Fibroblast of skin of left quadriceps (primary cell): ENCODE measurements at places on chromosomes 5 and 9.
A peak's percentile ranks its signal among the peaks of the same experiment; 100 is the strongest.

DNA sequence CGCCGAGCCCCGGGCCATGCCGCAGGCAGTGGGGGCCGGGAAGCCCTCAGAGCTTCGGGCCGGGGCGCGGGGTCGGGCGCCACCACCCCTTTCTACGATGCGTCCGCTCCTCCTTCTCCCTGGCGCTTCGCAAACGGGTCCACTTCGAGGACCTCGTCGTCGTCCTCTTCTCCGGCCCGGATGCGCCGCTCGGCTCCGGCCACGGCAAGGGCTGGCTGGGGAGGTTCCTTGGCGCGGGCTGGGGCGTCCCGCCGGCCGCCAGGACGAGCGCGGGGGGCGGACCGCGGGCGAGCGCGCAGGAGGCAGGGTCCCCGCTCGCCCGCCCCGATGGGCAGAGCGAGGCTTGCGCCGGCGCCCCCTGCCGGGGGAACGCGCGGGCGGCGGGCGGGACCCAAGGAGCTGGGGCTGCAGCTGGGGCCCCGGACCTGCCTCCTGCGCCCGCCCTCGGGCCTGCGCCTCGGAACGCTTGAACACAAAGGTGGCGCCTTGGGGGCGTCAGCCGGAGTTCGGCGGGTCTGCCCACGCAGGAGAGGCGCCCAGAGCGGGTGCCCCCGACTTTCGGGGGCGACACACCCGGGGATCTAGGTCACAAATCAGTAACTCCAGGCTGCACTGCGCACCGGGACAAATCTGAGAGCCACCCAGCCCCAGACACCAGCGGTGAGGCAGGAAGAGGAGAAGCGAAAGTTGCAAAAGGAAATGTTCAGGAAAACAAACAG is at the start of gene ROR2:
Gene ROR2, minus strand, starts transcription at position 283 of the 719 bp plus-strand sequence.
- peak; percentile 54 for DNase-seq

DNA sequence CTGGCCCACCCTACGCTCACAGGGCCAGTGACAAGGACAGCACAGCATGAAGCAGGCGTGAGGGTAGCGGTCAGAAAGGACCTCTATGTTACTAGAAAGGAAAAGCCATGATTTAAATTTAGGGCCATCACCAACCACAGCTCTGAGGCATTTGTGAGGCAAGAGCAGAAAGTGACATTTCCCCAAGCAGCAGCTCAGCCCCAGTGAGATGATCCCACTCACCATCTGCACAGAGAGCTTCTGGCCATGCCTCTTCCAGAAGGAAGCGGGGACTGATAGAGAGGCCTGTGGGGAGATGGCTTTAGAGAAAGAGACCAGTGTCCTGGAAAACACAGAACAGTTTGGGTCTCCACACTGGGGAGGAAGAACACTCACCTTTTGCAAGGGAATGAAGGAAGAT is 413.9 kb downstream of the SPOCK1 start:
- no peak for DNase-seq

- DNase-seq = no peak
Measured at GRCh38 chr5:169706758-169707450, 69.8 kb downstream of the DOCK2 start.

- no peak for DNase-seq
Measured at GRCh38 chr5:62093976-62094375, 212.0 kb upstream of the KIF2A start.
